ENCODE measurements at places on chromosomes 1 and 21.

DNA sequence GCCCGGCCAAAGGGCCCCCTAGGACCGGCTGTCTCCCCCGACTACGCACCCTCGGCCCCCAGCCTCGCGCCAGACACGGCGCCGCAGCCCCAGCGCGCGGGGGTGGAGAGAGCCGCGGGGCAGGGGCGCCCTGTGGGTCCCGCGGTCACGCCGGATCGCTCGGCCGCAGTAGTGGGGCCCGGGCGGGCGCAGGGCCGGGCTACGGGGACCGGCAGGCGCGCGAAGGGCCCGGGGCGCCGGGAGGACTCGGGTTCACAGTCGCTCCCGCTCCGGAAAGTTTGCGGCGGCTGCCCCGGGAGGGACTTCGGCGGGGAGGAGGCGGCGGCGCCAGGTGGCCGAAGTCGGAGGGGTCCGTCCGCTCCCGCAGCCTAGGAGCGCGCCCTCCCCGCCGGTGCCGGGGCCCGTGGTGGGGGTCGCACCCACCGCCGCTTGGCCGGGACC is 7.1 kb upstream of the ZNF669 start:
- DNase-seq, result no peak

- no peak for DNase-seq
These were observed 115.0 kb downstream of the NAV1 start for GRCh38 chr1:201653883-201654282.

DNA sequence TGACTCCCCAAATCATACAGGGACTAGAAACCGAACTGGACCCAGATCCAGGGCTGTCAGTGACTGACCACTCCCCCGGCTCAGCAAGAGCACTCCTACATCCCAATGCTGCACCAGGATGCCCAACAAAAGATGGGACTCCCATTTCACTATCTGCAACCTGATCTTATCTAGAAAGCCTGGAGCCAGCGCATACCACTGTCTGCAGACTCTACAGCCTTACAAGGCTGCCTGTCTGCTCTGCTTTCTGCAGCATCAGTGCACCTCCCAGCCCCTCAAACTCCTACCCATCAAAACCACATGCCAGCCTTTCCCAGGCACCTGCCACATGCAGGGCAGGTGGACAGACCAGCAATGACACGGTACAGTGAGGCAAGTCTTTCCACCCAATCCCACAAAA is 52.2 kb downstream of the SSBP3 start:
- DNase-seq, result no peak

DNA sequence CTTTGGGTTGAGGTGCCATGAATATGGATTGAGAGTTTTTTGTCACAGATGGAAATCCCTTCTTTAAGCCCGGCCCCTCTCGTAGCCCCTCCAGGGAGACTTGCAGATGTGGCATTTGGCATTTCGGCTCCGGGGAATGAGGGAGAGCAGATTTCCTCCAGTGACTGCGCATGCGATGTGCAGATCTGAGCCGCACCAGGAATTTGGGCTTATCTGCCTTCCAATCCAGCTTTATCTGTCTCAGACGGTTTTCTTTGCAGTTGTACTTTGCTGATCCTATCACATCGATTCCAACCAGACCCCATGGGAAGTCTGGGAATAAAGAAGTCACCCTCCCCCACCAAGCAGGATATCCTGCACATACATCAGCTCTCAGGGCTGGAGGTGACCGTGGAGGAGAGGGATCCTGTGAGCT is 11.7 kb downstream of the KIF26B start:
- DNase-seq, result no peak

DNA sequence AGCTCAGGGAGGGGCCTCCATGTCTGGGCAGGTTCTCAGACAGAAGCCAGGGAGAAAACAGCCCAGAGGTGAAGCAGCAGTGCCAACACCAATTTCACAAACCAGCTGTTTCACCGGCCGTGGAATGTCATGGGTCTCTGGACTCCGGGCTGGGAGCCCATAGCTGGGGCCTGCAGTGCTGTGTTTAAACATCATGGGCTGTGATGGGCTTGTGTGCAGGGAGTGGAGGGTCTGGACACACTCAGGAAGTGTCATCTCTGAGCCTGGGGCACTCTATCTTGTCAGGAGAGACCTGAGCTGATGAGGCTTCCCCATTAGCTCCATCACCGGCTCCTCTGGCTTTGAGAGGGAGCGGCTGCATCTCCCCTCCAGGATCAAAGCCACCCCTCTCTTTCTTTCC is 173.6 kb upstream of the IGSF21 start:
- no peak for DNase-seq

DNA sequence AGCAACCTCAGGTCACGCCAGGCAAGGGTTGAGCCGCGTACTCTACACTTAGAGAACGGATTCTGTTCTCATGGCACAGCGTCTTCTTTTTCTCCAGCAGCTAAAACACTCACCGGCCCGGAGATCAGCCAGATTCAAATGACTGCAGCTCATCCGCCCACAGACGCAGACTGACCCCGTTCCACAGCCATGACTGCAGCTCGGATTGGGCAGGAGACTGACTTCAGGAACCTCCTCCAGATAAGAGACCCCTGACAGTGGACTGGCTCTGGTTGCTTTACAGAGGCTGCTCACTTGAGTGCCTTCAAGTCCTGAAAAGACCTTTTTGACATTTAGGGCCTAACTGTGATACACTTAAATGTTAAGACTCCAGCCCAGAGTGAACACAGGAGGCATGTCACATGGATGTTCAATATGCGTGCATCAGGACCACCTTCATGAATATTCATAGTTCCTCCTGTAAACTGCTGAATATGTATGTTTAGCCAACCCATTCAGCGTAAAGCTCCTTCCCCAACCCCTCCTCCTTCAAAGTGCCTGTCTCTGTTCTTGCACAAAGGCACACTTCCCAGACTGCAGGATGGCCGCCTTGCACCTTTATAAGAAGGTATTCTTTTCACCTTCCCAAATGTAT is 42.6 kb downstream of the BACE2 start:
- no peak for DNase-seq

DNA sequence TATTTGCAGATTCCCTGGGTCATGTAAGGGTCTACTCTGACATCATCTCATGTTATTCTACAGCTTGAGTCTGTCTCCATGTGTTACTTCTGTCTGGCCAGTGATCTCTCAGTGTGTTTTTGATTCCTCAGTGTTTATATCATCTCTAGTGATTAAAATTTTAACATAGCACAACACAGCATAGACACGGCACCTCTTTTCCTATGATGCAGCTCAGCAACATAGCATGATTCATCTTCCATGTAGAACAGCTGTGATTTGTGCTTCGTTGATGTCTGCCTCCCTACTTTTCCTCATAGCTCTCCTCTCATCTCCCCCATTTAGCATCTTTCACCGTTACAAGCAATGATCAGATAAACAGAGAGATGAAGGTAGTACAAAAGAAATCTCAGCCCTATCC is 163.9 kb upstream of the DPT start:
- DNase-seq, result no peak

GRCh38 chr1:6401673-6402072 is 8.1 kb upstream of the ACOT7 start:
- DNase-seq, result no peak

DNA sequence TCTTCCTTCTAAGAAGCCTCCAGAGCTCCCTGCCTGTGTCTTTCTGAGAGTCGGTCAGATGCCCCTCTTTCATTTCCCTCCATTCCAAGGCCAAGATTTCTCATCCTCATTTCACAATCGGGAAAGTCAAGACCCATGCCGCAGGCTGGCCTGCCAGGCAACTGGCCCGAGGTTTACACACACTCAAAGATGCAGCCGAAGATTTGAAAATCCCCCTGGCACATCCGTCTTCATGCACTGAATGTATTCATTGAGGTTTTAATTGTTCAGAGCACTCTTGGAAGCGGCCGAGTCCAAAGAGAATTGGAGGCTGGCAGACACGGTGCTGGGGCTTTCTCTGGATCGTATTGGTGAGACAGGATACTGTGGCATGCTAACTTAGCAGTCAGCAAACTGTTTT is 29.1 kb upstream of the SRP9 start:
- DNase-seq, result no peak

- no peak for DNase-seq
These were observed 34.0 kb downstream of the TBCE start for GRCh38 chr1:235401251-235401650.

DNA sequence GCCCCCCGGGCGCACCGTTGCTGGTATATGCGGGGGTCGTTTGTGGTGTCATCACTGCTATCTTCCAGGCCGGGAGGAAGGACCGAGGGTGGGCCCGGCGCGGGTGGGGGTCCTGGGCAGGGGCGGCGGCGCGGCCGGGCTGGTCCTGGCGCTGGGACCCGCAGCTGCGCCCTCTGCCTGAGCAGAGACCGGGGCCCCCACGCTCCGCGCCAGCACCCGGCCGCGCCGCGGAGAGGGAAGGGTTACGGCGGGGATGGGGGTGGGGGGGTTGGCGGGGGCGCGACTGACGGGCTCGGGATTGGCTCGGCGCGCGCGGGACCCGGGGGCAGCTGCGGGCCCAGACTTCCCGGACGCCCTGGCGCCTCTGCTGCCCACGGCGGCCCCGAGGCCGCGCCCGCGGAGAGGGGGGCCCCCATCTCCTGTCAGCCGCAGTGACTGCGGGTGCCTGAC is 13.8 kb upstream of the SAMD11 start:
- peak; percentile 13 for DNase-seq
